ENCODE measurements at places on chromosomes 12 and 14. TPM values are rescaled to one million over a fixed set of nuclear protein-coding genes. Genes with fewer than 3 reads are reported as not detected.
A peak's percentile ranks its signal among the peaks of the same experiment; 100 is the strongest.

DNA sequence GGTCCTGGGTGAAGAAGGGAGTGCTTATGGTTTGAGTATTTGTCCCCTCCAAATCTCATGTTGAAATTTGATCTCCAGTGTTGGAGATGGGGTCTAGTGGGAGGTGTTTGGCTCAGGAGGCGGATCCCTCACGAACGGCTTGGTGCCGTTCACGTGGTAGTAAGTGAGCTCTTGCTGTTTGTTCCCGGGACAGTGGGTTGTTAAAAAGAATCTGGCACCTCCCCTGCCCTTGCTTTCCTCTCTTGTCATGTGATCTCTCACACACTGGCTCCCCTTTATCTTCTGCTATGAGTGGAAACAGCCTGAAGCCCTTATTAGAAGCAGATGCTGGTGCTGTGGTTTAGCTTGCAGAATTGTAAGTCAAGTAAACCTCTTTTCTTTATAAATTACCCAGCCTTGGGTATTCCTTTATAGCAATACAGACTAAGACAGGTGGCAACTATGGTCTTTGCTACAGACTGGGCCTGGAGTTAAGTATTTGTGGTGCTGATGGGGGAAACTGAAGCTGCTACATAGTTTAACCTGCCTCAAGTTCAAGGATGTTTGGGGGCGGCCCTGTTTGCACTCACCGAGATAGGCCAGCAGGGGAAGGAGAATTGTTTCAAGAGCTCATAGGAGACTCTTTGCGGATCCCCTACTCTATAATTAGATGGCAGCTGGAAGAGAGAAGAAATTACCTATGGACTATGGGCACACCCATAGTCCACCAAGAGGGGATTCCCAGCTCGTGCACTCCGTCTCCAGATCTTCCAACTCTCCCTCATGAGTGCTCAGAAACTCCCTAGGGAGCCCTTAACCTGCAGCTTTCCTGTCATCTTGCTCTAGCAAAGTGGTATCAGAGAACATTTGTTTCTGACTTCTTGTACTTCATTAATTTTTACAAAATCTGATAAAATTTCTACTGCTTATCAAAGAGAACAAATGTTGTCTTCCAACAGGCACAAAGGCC lies 164.6 kb downstream of the SLC15A5 start:
- H3K4me3 ChIP-seq: no peak overlapping the region
- H3K4me1 ChIP-seq: no peaks in the 10 kb centered on the region
- no peak for DNase-seq
- H3K36me3 ChIP-seq: no peaks in the 10 kb centered on the region
- H3K27me3 ChIP-seq: no peaks in the 10 kb centered on the region

The FGF6 gene
- total RNA-seq: not detected

DNA sequence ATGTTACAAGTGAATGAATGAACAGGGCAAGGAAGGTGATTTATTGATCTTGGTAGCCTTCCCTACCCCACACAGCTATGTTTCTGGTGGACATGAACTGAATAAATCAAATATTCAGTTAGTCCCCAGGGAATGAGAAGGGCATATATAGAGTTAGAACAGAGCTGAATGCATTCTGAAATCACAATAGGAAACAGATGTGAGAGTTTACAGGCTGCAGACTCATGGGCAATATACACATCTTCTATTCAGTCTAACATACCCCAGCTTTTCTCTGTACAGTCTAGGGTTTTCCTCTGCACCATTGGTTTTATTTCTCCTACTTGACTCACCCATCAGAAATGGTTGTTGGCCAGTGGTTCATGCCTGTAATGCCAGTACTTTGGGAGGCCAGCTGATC lies 7.3 kb upstream of the STX2 start:
- H3K27me3 ChIP-seq: no peaks in the 10 kb centered on the region
- H3K4me1 ChIP-seq: no peaks in the 10 kb centered on the region
- no peaks in the 10 kb centered on the region for H3K36me3 ChIP-seq
- no peak for DNase-seq

The GLI1 gene
- total RNA-seq: 15.5 TPM

GRCh38 chr12:38417101-38417500 lies 100.5 kb downstream of the ALG10B start:
- no peaks in the 10 kb centered on the region for H3K27me3 ChIP-seq
- no peak overlapping the region for H3K4me3 ChIP-seq
- no peak for DNase-seq
- H3K4me1 ChIP-seq: no peaks in the 10 kb centered on the region
- H3K36me3 ChIP-seq: no peaks in the 10 kb centered on the region

GRCh38 chr14:99454246-99454645 lies 26.4 kb downstream of the SETD3 start:
- no peaks in the 10 kb centered on the region for H3K4me1 ChIP-seq
- H3K27me3 ChIP-seq: no peaks in the 10 kb centered on the region
- peaks cover 7% of the 10 kb centered on the region for H3K36me3 ChIP-seq
- H3K4me3 ChIP-seq: no peak overlapping the region
- no peak overlapping the region for H3K27ac ChIP-seq
- DNase-seq: no peak

GRCh38 chr14:74425525-74426201 lies 347 bp downstream of the SYNDIG1L start:
- H3K4me3 ChIP-seq: no peak overlapping the region
- H3K4me1 ChIP-seq: no peaks in the 10 kb centered on the region
- peak; percentile 81 for DNase-seq
- no peaks in the 10 kb centered on the region for H3K36me3 ChIP-seq
- H3K27me3 ChIP-seq: no peaks in the 10 kb centered on the region

All from aorta (tissue), 5 donors.